ENCODE measurements at places on chromosomes 12 and 14.

GRCh38 chr12:119222222-119222951 is 43.7 kb downstream of the HSPB8 start:
- DNase-seq, result no peak

DNA sequence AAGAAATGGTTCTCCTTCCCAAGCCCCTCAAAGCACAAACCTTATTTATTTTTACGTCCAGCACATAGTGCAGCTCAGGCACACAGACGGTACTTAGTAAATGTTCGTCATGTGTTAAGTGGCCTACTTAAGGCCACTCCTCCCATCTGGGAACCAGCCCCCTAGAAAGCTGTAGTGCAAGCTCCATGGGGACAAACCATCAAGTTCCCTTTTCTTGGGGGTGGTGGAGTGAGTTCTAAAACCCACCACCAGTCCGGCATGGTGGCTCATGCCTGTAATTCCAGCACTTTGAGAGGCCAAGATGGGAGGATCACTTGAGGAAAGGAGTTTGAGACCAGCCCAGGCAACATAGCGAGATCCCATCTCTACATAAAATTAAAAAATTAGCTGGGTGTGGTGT is 49.4 kb downstream of the PITPNM2 start:
- no peak for DNase-seq

DNA sequence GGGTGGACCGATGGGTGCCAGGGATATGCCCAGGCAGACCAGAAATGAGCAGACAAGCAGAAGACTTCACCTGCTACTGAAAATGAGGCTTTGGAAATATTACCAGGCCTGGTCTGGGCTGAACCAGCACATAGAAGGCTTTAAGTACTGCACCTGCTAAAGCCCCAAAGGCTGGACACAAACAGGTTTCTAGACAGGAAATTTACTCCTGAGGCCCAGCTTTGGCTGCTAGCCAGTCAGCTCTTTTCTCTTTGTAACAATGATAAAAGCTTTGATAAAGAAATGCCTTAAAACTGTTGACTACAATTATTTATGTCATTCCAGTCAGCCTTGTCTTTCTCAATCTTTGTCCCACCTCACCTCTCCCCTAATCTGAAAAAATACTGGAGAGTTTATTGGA is 228.9 kb upstream of the EGLN3 start:
- no peak for DNase-seq

- no peak for DNase-seq
Observed at GRCh38 chr12:31019561-31019960, 54.1 kb upstream of the DDX11 start.

GRCh38 chr14:74984236-74985027 is 18.3 kb upstream of the EIF2B2 start:
- no peak for DNase-seq

DNA sequence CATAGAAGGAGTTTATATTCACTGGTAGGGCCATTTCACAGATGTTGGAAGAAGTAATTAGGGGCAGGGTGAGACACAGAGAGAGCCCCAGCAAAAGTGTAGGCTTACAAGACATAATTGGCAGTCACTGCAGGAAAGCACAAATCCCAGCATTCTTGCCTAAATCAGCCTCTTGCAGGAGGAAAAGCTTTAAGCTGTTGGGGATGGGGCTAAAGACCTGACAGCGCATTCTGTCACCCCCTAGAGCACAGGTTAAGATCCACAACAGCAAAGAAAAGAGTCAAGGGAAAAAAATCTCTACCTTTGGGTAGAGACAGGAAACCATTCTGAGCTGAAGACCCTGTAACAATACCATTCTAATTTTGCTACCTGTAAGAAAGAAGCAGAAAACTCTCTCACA is 409.0 kb downstream of the DAD1 start:
- no peak for DNase-seq

DNA sequence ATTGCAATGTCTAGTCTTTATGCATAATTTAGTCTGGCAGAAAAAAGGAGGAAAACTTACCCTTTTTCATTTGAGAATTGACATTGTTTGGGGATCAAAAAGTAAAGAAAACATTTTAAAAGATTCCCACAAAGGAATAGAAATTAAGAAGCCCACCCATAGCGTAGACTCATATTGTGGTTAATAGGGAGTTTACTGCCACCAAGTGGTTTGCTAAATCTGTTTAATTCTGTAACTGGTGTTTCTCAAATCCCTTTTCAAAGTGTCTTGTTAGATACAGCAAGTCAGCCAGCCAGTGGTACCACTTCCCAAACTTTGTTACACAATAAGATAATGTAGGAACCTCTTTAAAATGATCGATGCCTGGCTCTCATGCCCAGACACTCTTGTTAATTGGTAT is 180.3 kb downstream of the IPO8 start:
- DNase-seq, result peak; percentile 2

Measured in foreskin fibroblast (primary cell).